ENCODE measurements at places on chromosomes 1 and 21. TPM values are rescaled to one million over a fixed set of nuclear protein-coding genes. Genes with fewer than 3 reads are reported as not detected.

DNA sequence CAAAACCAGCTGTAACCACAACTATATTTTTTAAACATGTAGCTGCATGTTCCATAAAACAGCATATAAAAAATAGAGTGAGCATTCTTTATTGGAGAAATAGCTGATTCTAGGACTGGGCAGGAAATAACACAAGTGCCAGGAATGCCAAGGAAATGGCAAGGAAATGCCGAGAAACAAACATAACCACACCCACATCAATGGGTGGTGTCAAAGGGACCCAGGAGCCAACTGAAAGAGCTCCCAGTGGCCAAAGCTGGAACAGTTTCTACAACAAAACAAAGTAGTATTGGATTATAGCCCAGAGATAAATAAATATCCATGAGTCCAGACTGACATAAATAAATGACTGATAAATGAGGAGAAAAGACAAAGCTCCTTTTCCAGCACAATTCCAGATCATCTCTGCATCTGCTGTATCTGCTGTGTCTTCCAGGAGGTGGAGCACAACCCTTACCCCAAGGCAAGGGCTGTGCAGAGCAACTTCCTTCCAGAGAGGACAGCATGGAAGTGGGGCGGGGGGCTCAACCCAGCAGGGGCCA lies 28.1 kb downstream of the ADARB1 start:
- peak; percentile 67 for DNase-seq

- DNase-seq: no peak
Measured at GRCh38 chr1:86650065-86650464, 54.3 kb upstream of the SH3GLB1 start.

GRCh38 chr1:54791880-54792522 lies 9.1 kb downstream of the TTC22 start:
- no peak for DNase-seq

- no peak for DNase-seq
Measured at GRCh38 chr1:225474439-225474985, 46.7 kb upstream of the LBR start.

- peak; percentile 63 for DNase-seq
Measured at GRCh38 chr1:94236630-94237290, 624 bp downstream of the ARHGAP29 start.

GRCh38 chr1:3795453-3796214 lies 664 bp downstream of the LRRC47 start:
- no peak for DNase-seq

GRCh38 chr1:225825607-225826007 lies 15.7 kb downstream of the EPHX1 start:
- no peak for DNase-seq

- DNase-seq: no peak
Measured at GRCh38 chr1:67084765-67085318, 30.9 kb upstream of the SLC35D1 start.

DNA sequence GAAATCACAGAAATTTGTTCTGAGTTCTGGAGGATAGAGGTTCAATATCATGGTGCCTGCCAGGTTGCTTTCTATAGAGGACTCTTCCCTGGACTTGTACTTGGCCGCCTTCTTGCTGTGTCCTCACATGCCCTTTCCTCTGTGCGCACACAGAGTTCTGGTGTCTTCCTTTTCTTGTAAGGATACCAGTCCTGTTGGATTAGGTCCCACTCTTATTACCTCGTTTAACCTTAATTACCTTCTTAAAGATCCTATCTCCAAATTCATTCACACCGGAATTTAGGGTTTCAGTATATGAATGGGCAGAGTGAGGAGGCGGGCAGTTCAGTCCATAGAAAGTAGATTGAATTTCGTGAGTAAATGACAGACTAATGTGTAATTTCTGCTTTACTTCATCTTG lies 413.9 kb downstream of the NCAM2 start:
- DNase-seq: no peak

GRCh38 chr1:245278846-245279245 lies 124.1 kb downstream of the KIF26B start:
- no peak for DNase-seq

- no peak for DNase-seq
Measured at GRCh38 chr1:17485281-17485680, 45.8 kb upstream of the RCC2 start.

DNA sequence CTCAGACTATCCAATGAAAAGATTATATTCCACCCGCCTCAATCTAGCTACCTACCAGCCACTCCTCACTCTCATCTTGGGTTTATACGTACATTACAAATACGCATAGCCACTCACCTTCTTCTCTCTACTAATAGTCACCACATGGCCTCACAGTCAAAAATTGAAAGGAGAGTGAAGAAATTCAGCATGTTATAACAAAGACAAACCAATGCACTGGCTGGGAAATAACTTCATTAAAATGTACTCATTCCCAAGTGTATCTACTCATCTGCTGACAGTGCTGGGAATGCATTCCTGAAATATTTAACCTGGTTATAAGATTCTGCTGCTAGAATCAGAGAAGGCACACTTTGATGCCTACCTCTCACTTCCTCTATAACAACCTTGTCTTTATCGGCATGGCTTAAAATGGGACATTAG lies 6.5 kb downstream of the ZNF644 start:
- peak; percentile 89 for DNase-seq

- peak; percentile 88 for DNase-seq
Measured at GRCh38 chr1:38730511-38731397, 128.8 kb downstream of the RRAGC start.

- DNase-seq: no peak
Measured at GRCh38 chr1:234926559-234927311, 201.9 kb downstream of the TOMM20 start.

DNA sequence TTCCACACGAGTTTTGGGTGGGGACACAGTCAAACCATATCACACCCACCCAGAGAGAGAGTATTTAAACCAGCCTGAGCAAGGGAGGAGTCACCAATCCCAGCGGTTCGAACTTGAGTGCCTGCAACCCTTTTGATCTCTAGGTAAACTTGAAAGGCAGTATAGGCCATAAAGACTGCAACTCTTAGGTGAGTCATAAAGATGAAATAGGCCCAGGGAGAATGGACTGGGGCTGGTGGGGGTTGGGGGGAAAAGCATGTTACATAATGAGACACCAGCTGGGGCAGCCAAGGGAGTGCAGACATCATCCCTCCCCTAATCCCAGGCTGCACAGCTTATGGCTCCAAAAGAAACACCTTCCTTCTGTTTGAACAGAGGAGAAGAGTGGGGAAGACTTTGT lies 99.8 kb upstream of the LHX8 start:
- DNase-seq: no peak

DNA sequence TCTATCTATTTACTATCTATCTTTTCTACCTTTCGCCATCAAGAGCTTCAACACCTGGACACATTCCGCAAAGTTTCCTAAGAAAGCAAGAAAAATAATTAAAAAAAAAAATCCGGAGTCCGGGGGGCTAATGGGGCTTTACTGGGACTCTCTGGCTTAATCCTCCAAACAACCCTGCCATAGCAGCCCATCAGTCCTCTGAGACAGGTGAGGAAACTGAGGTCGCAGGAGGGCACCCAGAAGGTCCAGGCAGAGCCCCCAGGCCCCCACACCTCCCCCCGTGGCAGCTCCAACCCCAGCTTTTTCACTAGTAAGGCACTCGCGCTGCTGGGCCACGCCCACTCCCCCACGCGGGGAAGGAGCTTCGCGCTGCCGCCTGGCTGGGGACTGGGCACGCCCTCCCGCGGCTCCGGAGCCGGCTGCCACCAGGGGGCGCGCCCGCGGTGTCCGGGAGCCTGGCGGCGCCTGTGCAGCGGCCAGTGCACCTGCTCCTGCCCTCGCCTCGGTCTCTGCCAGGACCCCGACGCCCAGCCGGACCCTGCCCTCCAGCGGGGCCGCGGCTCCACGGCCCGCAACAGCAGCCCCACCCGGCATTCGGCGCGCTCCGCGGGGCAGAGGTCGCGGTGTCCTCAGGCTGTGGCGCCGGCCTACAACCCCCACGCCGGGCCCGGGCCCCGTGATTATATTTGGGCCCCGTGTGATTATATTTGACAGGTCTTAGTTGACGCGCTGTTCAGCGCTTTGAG lies 54.1 kb upstream of the SAMD11 start:
- peak; percentile 25 for DNase-seq

- DNase-seq: no peak
Measured at GRCh38 chr1:44294588-44295007, 60.5 kb downstream of the ERI3 start.

- DNase-seq: no peak
Measured at GRCh38 chr1:167554028-167554779, 642 bp upstream of the CREG1 start.

GRCh38 chr1:42957880-42958487 lies 684 bp downstream of the SLC2A1 start:
- peak; percentile 63 for DNase-seq

DNA sequence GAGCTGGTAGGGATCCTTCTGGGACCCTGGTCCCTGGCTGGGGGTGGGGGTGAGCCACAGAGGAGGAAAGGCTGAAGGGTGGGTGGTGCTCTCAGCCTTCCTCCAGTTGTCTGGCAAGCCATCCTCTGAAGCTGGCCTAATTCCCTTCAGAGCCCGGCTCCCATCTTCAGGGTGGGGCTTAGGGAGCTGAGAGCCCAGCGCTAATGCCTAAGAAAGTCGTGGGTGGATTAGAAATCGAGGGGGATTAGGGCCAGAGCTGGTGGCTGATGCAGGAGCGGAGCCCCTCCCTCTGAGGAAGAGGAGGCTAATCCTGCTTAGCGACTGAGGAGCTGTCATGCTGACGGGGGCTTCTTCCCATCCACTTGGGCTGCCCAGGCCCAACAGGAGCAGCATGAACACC lies 30.8 kb upstream of the DMBX1 start:
- DNase-seq: no peak

DNA sequence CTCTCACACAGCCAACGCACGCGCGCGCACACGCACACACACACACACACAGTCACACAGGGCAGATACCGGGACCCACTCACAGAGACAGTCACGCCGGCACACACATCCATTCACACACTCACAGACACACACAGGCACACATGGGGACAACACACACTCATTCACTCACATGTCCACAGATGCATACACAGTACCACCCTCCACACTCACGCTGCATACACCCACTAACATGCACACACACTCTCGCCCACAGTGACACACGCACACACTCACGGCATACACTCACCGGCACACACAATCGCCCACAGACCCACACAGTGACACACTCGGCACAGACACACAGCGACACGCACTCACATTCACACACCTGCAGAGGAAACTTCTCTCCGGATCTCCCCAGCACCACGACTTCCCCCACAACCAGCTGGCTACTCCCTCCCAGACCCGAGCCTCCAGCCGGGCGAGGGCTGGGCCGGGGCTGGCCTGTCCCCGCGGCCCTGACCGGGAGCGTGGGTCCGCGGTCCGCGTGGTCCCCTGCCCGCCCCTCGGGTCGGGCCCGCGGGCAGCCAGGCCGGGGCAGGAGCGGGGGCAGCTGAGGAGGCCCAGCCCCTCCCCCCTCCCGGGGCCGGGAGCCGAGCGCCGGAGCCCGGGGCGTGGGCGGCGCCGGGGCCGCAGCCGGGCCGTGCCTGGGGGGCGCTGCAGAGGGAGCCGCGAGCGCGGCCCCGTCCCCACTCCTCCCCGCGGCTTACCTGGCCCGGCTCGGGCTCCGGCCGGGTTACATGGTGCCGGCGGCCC lies 552 bp downstream of the DLGAP3 start:
- DNase-seq: no peak

DNA sequence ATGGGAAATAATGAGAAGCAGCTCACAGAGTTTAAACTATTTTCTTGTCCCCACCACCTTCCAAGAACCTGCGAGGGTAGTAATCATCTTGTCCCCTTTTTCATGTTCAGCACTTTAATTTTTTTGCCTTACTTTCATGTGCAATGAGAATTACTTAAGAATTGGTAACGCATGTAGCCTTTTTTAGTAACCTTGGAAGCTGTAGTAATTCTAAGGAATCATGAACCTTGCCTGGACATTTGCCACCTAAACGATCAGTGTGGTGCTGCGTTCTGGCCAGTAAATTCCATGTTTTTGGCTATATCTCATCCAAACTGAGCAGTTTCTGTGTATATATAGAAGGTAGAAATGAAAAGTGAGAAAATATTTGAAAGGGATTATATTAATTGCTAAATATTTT lies 3.9 kb upstream of the VAMP3 start:
- no peak for DNase-seq

DNA sequence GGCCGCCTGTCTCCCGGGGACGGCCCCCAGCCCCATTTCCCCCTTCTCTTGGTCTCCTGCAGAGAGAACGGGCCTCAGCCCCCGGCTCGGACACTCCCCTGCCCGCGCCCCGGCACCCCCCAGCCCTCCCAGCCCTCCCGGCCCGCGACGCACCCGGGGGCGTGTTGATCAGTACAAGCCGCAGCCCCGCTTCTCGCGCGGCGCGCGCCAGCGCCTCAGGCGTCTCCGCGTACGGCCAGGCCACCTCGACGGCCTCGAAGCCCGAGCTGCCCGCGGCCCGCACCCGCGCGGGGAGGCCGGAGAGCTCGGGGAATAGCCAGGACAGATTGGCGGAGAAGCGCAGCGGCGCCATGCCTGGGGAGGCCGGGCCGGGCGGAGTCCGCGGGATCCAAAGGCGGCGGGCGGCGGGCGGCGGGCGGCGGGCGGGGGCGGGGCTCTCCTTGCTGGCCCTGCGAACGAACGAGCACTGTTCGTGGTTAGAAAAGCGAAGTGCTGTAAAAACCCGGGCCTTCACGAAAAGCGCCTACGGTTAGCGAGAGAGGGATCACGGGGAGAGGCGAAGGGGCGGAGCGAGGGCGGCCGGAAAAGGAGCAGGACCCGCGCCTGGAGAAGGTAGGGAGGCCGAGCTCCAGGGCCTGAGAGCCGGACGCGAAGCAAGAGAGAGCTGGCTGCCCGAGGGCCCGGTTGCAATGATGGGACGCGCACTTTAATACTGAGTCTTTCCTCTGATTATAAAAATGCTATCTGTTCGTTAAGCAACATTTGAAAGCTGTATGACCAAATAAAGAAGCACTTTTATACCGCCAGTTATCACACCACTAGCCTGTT lies at the start of gene HYI:
Gene HYI, minus strand, starts transcription at position 490 of the 828 bp plus-strand sequence. Its CDS starts 138 bp downstream, at position 352.
- DNase-seq: peak; percentile 64

GRCh38 chr1:103025858-103026409 lies 82.4 kb downstream of the COL11A1 start:
- DNase-seq: no peak

DNA sequence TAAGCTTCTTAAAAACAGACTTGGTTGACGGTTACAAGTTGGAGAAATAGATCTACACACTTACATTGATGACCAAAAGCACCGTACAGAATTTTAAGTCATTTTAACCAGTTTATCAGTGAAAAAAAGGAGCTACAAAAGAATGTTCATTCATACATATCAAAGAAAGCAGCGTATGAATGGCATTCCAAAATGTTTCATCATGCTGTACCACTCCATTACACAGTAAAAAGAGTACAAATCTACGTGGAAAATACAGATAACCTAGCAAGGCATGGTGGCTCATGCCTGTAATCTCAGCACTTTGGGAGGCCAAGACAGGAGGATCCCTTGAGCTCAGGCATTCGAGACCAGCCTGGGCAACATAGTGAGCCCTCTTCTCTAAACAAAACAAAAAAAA lies 40.3 kb downstream of the ZZZ3 start:
- no peak for DNase-seq

The IL12RB2 gene
- 0.31 TPM for polyA plus RNA-seq

The LCE1E gene
- polyA plus RNA-seq: 3.4 TPM

The CBR3 gene
- polyA plus RNA-seq: 6.5 TPM

The PSMD4 gene
- polyA plus RNA-seq: 223 TPM

The SLC41A1 gene
- polyA plus RNA-seq: 36.3 TPM

The CYP4B1 gene
- 0.52 TPM for polyA plus RNA-seq

The OR2W3 gene
- polyA plus RNA-seq: not detected

The GPR52 gene
- polyA plus RNA-seq: not detected

The VASH2 gene
- 0.17 TPM for polyA plus RNA-seq

The LUZP1 gene
- polyA plus RNA-seq: 30.1 TPM

The GJA4 gene
- polyA plus RNA-seq: 0.07 TPM

The ATAD3C gene
- 2.6 TPM for polyA plus RNA-seq

The DDAH1 gene
- polyA plus RNA-seq: 7.6 TPM

The TLCD4 gene
- polyA plus RNA-seq: 0.18 TPM

The KRTAP11-1 gene
- polyA plus RNA-seq: not detected
